ENCODE measurements at places on chromosomes 1 and 21.

GRCh38 chr21:45508607-45509565, 33.4 kb downstream of the SLC19A1 start:
- no peak for DNase-seq

DNA sequence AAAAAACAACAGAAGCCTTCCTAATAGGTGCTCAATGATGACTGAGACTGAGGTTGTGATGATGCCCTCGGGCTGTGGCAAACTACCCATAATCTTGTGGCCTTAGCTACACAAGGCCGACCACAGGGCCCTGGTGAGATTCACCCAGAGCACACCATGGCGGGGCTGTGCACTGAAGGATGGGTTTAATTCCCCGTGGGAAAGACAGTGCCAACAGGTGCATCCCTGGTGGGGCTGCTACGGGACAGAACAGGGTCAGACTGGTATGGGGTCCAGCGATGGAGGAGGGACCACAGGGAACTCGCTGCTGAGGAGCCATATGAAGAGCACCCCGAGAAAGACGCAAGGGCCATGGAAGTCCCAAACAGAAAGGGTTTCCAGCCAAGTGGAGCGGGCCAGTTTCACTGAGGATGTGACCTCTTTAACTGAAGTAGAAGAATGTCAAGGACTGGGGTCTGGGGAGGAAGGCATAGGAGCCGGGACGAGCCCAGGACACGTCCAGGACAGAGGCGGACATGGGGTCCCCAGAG, 21.3 kb downstream of the PRDM15 start:
- no peak for DNase-seq

GRCh38 chr1:158328426-158328825, 2.9 kb downstream of the CD1B start:
- DNase-seq, result no peak

- no peak for DNase-seq
Observed at GRCh38 chr1:1779320-1779675, 1.0 kb upstream of the NADK start.

- DNase-seq, result no peak
Observed at GRCh38 chr1:41328001-41328615, 33.1 kb upstream of the FOXO6 start.

- no peak for DNase-seq
Observed at GRCh38 chr1:17027403-17027802, 15.7 kb upstream of the ATP13A2 start.

GRCh38 chr1:184755226-184756065, 788 bp upstream of the EDEM3 start:
- DNase-seq, result no peak

DNA sequence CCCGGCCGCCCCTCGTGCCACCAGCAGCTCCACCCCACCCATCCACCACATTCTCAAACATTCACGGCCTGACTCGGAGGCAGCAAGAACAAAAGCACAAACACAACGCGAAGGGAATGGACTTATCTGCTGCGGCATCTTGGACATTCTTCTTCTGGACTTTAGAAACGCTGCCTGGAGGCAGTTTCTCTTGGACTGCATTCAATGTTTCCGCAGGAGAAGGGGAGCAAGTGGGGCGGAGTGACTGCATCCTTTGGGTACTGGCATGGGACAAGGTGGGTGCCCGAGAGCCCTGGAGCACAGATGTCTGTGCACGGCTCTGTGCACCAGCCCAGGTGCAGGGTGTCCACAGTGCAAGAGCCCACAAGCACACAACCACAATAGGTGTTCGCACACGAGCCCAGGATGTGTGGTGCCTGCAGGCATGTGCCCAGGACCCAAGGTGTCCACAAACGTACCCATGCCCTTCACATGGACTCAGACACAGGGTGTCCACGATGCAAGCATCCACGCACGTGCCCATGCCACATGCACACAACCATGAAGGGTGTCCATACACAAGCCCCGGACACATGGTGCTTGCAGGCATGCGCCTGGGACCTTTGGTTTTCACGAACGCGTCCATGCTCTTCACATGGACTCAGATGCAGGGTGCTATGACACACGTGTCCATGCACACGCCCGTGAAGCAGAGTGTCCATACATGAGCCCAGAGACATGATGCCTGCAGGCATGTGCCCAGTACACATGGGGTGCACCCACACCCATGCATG, 53.6 kb downstream of the WNT9A start:
- no peak for DNase-seq

DNA sequence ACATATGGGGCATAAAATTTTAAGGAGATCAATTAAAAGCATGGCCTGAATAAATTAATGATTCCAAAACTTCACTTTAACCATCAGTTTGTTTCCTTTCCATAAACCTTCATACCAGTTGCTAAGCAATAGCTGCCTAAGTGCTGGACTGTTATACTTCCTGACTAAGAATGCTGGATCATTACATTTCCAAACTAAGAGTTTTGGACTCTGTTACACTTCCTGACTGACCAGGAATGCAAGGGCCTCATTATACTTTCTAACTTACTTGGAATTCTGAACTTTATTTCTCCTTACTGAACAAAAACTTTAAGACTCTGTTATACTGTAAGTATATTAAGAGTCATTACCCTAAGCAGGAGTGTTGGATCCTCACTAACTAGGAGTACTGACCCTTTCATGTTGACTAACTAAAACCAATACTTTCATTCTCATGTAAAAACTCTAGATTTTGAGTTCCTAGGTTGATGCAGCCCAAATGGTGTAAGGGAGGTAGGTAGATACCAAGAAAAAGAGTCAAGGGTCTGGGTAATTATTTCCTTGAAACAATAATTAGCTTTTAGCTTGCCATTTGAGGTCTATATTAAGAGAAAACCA, 118.2 kb downstream of the FAF1 start:
- no peak for DNase-seq

GRCh38 chr1:181985936-181986906, 75.3 kb downstream of the ZNF648 start:
- no peak for DNase-seq

DNA sequence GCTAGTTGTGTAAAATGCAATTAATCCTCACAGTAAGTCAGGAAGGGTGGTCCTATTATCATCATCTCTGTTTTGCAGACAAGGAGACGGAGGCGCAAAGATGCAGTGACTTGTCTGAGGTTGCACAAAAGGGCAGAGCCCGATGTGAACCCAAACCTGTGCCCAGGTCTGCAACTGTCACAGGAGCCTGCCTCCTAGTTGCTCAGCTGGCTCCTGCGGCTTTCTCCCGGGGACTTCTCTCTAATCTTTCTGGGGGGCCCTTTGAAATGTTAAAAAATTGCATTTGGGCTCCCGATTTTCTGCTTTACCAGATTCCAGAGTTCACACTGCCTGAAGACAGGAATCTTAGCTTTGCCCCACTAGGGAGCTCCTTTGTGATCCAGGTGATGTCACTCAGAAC, 9.4 kb downstream of the CNR2 start:
- no peak for DNase-seq

DNA sequence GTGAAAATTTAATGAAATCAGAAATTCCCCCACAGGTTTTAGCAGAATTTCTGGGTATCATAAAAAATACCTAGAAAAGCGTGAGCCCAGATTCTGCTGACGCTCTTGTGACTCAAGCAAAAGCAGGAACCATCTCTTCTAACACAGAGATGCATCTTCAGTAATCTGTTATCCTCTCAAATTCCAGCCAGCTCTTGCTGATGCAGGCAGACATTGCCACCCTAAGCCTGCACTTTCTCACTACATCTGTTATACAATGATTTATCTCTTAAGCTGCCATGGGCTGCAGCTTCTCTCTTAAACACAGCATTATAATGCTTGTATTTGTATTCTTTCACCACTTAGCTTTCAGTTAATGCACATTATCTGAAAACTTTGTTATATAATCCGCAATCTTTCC, 113.0 kb upstream of the RGS1 start:
- DNase-seq, result no peak

DNA sequence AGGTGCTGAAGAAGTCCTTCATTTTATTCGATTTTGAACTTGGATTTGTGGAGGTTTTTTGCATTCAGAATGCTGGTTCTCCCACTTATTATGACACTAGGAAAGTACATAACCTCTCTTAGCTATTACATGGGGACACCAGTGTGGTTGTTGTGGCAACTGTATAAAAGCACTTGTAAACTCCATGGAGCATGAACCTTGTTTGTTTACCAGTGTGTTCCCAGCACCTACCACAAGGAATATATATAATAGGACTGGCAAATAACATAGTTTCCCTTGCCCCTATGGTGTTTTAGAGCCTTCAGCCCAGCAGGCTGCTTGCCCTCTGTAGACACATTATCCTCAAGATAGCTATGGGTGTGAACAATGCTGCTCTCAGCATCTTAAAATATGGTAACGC, 43.1 kb downstream of the RASSF5 start:
- no peak for DNase-seq

- no peak for DNase-seq
Observed at GRCh38 chr1:230797942-230798365, 50.8 kb downstream of the CAPN9 start.

- no peak for DNase-seq
Observed at GRCh38 chr1:21244154-21244553, 46.1 kb downstream of the ECE1 start.

- no peak for DNase-seq
Observed at GRCh38 chr1:117616967-117617366, 11.1 kb downstream of the TENT5C start.

DNA sequence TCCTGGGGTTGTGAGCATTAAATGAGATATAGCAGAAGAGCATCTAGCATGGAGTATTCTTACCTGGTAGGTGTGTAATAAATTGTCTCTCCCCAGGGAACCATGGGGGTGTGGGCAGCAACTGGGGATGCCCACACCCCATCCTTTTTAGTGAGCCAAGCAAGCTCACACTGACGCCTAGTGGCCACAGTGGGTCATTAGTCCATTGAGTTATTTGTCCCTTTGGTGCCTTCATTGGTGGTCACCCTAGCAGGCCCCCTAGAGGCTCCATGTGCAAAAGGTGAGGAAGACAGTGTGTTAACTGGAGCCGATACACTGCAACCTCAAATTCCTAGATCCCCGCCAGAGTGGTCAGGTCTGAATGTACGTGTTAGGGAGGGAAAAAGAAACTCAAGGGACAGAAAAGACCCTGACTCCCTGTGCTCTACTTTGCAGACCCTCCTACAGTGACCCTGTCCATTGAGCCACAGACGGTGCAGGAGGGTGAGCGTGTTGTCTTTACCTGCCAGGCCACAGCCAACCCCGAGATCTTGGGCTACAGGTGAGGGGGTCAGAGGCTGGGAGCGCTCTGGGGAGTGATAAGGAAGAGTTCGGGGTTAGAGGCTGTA, 93.3 kb upstream of the CD1D start:
- DNase-seq, result no peak

GRCh38 chr1:230058626-230059025, 8.4 kb upstream of the GALNT2 start:
- DNase-seq, result no peak

DNA sequence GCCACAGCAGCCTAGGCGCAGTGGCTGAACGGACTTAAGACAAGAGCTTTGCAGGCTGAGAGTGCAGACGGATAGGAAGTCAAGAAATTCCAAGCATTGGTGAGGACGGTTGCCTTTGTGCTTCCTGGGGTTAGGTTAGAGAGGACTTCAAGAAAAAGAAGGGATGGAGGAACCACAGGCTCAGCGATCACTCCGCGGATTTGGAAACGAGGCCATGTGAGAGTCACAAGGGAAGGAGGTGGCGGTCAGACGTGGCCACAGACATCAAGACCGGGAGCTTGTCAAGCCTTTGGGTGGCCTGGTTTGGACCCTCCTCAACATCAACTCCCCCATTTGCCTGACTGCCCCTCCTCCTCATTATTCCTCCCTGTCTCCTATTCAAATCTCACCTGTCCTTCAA, 62.3 kb downstream of the NID1 start:
- no peak for DNase-seq

GRCh38 chr1:161200992-161201835, 953 bp upstream of the NDUFS2 start:
- no peak for DNase-seq

DNA sequence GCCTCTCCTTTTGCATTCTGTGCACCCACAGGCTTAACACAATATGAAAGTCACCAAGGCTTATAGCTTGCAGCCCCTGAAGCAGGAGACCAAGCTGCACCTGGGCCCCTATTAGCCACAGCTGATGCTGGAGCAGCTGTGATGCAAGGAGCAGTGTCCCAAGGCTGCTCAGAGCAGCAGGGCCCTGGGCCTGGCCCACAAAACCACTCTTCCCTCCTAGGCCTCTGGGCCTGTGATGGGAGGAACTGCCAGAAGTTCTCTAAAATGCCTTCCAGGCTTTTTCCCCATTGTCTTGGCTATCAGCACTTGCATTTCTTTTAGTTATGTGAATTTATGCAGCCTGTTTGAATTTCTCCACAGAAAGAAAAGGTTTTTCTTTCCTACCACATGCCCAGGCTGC, 89.5 kb upstream of the KCTD3 start:
- DNase-seq, result no peak

GRCh38 chr1:43970911-43971310, 1.1 kb downstream of the DPH2 start:
- DNase-seq, result no peak

DNA sequence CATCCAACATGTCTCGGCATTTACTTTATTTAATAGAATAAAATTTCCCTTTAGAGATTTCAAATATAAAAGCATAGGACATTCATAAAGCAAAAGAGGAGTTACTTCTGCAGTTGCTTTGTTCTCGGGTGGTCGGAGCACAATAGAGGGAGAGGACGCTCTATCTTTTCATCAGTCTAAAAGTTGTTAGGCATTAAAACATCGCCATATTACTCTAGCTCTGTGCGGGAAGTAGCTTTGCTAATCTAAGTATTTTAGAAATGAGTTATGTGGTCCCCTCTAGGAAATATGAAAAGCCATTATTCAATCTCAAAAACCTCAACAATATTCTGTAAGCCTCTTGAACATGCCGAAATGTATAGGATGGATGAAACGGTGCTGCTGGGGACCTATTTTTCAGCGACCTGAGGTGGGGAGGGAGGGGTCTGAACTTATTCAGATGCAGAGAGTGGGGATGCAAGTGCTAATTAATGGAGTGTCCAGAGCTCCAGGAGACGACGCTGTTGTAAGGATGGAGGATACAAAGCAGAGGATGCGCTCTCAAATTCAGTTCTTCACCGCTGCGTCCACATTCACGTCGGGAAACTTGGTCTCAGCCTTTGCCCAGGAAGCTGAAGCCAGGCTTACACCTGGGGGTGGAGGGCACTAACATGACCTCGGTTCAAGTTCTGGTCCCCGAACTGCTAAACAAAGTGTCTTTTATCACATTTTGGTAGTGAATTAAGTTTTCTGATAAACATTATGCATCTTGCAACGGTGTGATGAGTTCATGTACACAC, 6.3 kb downstream of the CDKN2C start:
- DNase-seq, result no peak

- peak; percentile 25 for DNase-seq
Observed at GRCh38 chr1:119870917-119871596, 25.3 kb downstream of the ADAM30 start.

- no peak for DNase-seq
Observed at GRCh38 chr21:36835383-36835795, 131.1 kb downstream of the HLCS start.

- no peak for DNase-seq
Observed at GRCh38 chr1:189693140-189693539, 784.5 kb downstream of the BRINP3 start.

GRCh38 chr1:226656601-226657277, 82.3 kb downstream of the ITPKB start:
- DNase-seq, result no peak

GRCh38 chr1:41629141-41629540, 144.7 kb upstream of the EDN2 start:
- no peak for DNase-seq

Measured in T-helper 9 cell (primary cell).